ENCODE measurements at places on chromosomes 13 and 19. TPM values are rescaled to one million over a fixed set of nuclear protein-coding genes. Genes with fewer than 3 reads are reported as not detected.

The TNPO2 gene
- total RNA-seq, result 14.5 TPM

The GADD45B gene
- total RNA-seq, result 97.6 TPM

The DNM2 gene
- 51.7 TPM for total RNA-seq

The ZNF506 gene
- not detected for total RNA-seq
